ENCODE measurements at places on chromosomes 2 and 18.

- no peak for DNase-seq
Measured at GRCh38 chr18:65227970-65228369, 522.8 kb upstream of the CDH7 start.

DNA sequence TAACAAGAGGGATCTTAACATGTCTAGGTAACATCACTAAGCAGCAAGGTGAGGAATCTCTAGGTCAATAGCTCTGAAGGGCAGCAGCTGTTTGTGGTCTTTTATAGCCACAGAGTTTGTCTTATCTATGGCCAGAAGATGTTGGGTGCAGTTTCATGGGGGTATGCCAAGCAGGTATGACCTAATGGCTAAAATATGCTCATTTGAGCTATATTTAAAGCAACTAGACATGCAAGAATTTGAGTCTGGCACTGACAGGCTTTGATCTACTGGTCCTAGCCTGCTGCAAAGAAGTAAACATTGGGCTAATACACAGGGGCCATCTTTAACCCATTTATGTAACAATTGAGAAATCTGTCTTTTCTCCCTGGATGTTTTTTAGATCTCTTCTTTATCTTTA is 13.9 kb upstream of the UGP2 start:
- peak; percentile 94 for DNase-seq

GRCh38 chr2:12251749-12252148 is 465.0 kb upstream of the TRIB2 start:
- no peak for DNase-seq

- DNase-seq = no peak
Measured at GRCh38 chr2:39434233-39434897, 2.7 kb downstream of the MAP4K3 start.

GRCh38 chr18:48997985-48998831 is 47.4 kb upstream of the SMAD7 start:
- DNase-seq = peak; percentile 96
